ENCODE measurements at places on chromosomes 5 and 9. TPM values are rescaled to one million over a fixed set of nuclear protein-coding genes. Genes with fewer than 3 reads are reported as not detected.
A peak's percentile ranks its signal among the peaks of the same experiment; 100 is the strongest.

The RNF145 gene
- 24.6 TPM for total RNA-seq

The PCDHA11 gene
- 0.07 TPM for total RNA-seq

The CTNNA1 gene
- 212 TPM for total RNA-seq

The PCDHGB2 gene
- 0.77 TPM for total RNA-seq

The ESM1 gene
- total RNA-seq = not detected

The TRIM14 gene
- total RNA-seq = 13.0 TPM

The PIP5K1B gene
- 20.9 TPM for total RNA-seq

The FGFR4 gene
- total RNA-seq = 109 TPM

DNA sequence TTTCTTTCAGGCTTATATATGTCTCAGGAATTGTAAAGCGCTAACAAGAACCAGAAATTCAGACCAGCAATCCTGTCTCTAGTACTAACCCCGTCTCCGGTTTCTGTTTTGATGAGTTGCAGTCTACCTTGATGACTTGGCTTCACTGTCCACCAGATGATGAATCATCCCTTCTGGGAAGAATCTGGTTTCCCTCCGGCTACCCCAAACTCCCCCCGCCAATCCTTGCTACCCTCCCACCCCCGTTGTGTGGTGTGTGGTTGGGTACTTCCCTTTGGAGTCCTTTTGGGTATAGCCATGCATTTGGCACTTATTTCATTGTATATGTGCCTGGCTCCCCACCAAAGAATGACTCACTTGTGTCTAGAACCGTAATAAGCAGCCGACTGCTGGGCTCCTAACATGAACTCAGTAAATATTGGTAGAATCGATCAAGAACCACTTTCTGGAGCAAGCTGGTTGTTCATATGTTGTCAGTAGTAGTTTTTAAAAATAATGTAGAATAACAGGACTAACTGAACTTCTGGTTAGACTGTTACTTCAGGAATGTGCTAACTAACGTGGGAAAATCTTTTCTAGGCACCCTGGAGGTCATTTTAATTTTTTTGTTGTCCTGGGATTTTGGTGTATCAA is 8.3 kb upstream of the TGFBI start:
- peaks cover 33% of the 10 kb centered on the region for H3K4me1 ChIP-seq
- H3K27me3 ChIP-seq = no peaks in the 10 kb centered on the region
- H3K36me3 ChIP-seq = no peaks in the 10 kb centered on the region
- DNase-seq = peak; percentile 39

- no peak overlapping the region for H3K27ac ChIP-seq
- no peaks in the 10 kb centered on the region for H3K36me3 ChIP-seq
- peaks cover 19% of the 10 kb centered on the region for H3K4me1 ChIP-seq
- no peak for DNase-seq
- no peak overlapping the region for H3K4me3 ChIP-seq
Observed at GRCh38 chr9:81693671-81694378, 4.5 kb upstream of the TLE1 start.

- no peaks in the 10 kb centered on the region for H3K36me3 ChIP-seq
- H3K27me3 ChIP-seq = no peaks in the 10 kb centered on the region
- no peak overlapping the region for H3K4me3 ChIP-seq
- DNase-seq = no peak
- H3K4me1 ChIP-seq = peaks cover 95% of the 10 kb centered on the region
Observed at GRCh38 chr9:6902423-6902822, 144.7 kb downstream of the KDM4C start.

GRCh38 chr9:38338342-38339018 is 54.0 kb upstream of the ALDH1B1 start:
- DNase-seq = no peak
- H3K4me1 ChIP-seq = peaks cover 11% of the 10 kb centered on the region
- no peak overlapping the region for H3K4me3 ChIP-seq
- H3K27ac ChIP-seq = no peak overlapping the region
- no peaks in the 10 kb centered on the region for H3K36me3 ChIP-seq

GRCh38 chr5:176614805-176615478 is 5.0 kb upstream of the GPRIN1 start:
- no peak for DNase-seq
- H3K4me3 ChIP-seq = no peak overlapping the region
- H3K27ac ChIP-seq = no peak overlapping the region
- H3K27me3 ChIP-seq = peaks cover 5% of the 10 kb centered on the region
- H3K36me3 ChIP-seq = no peaks in the 10 kb centered on the region
- no peaks in the 10 kb centered on the region for H3K4me1 ChIP-seq

- DNase-seq = peak; percentile 3
- no peaks in the 10 kb centered on the region for H3K4me1 ChIP-seq
- no peak overlapping the region for H3K27ac ChIP-seq
- H3K4me3 ChIP-seq = no peak overlapping the region
- no peaks in the 10 kb centered on the region for H3K27me3 ChIP-seq
Observed at GRCh38 chr9:117191504-117192261, 223.2 kb downstream of the ASTN2 start.

GRCh38 chr5:50888751-50889150 is 222.3 kb downstream of the PARP8 start:
- no peak overlapping the region for H3K4me3 ChIP-seq
- no peaks in the 10 kb centered on the region for H3K27me3 ChIP-seq
- DNase-seq = no peak
- no peak overlapping the region for H3K27ac ChIP-seq

GRCh38 chr9:20908461-20908860 is 123.0 kb downstream of the HACD4 start:
- no peaks in the 10 kb centered on the region for H3K27me3 ChIP-seq
- H3K36me3 ChIP-seq = no peaks in the 10 kb centered on the region
- peaks cover 1% of the 10 kb centered on the region for H3K4me1 ChIP-seq
- DNase-seq = no peak

- H3K4me3 ChIP-seq = no peak overlapping the region
- no peak overlapping the region for H3K27ac ChIP-seq
- DNase-seq = no peak
- H3K27me3 ChIP-seq = no peaks in the 10 kb centered on the region
Observed at GRCh38 chr9:126595982-126596381, 17.7 kb upstream of the LMX1B start.

- H3K36me3 ChIP-seq = no peaks in the 10 kb centered on the region
- H3K27ac ChIP-seq = no peak overlapping the region
- no peaks in the 10 kb centered on the region for H3K4me1 ChIP-seq
- H3K27me3 ChIP-seq = no peaks in the 10 kb centered on the region
- DNase-seq = no peak
Observed at GRCh38 chr5:7597059-7597642, 201.2 kb downstream of the ADCY2 start.

DNA sequence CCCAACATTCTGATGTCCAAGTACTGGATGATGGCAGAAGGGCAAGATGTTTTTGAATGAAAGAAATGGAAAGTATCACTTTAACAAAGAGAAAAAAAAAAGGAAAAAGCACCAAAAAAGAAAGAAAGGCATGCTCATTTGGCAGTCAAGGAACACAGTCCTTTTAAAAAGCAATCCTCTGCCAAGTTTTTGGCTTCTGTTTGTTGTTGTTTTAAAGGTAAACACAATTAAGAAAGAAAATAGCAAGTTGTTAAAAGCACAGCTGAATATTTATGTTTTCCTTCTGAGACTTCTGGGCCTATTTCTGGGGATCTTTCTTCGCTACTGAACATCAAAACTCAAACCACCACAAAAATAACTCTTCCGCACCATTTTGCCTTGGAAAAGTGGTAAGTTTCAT is 162.1 kb downstream of the TRPM3 start:
- H3K27me3 ChIP-seq = no peaks in the 10 kb centered on the region
- no peaks in the 10 kb centered on the region for H3K36me3 ChIP-seq
- no peaks in the 10 kb centered on the region for H3K4me1 ChIP-seq

DNA sequence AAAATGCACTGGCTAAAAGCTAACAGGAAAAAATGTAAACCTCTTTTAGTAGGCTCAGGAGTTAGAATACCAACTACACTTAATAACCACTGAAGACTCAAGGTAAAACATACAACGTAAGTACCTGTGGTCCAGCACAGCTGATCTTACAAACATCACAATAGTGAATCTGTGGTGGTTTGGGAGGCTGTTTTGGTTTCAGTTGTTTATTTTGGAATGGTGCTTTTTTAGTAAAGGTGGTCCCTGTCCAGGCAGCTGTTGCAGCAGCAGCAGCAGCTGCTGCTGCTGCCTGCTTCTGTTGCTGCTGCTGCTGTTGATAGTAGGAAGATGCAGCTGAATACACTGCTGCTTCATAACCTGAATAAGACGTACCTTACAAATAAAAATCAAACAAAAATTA is 37.9 kb downstream of the ZFR start:
- no peak for DNase-seq
- no peak overlapping the region for H3K27ac ChIP-seq
- no peak overlapping the region for H3K4me3 ChIP-seq
- no peaks in the 10 kb centered on the region for H3K4me1 ChIP-seq

GRCh38 chr9:115415450-115415849 is 297.5 kb upstream of the TNC start:
- no peak overlapping the region for H3K4me3 ChIP-seq
- no peak for DNase-seq
- no peak overlapping the region for H3K27ac ChIP-seq
- no peaks in the 10 kb centered on the region for H3K27me3 ChIP-seq

Measured in HepG2 (cell line).